Psoas muscle (tissue), 8 donors: ENCODE measurements at places on chromosomes 2 and 18. TPM values are rescaled to one million over a fixed set of nuclear protein-coding genes. Genes with fewer than 3 reads are reported as not detected.

GRCh38 chr2:106530866-106531265 is 43.7 kb downstream of the CD8B2 start:
- no peak for DNase-seq

GRCh38 chr2:128901572-128902391 is 583.1 kb upstream of the HS6ST1 start:
- no peak for DNase-seq

The ZSWIM2 gene
- total RNA-seq = not detected

- no peak for DNase-seq
Observed at GRCh38 chr18:76142611-76143010, 352.4 kb downstream of the ZNF516 start.

- no peak for DNase-seq
Observed at GRCh38 chr2:132521341-132521740, 104.7 kb downstream of the GPR39 start.

The DNER gene
- 0.87 TPM for total RNA-seq

- DNase-seq = no peak
Observed at GRCh38 chr18:9765501-9765900, 57.4 kb downstream of the RAB31 start.

- no peak for DNase-seq
Observed at GRCh38 chr2:8329660-8330622, 351.9 kb upstream of the ID2 start.

DNA sequence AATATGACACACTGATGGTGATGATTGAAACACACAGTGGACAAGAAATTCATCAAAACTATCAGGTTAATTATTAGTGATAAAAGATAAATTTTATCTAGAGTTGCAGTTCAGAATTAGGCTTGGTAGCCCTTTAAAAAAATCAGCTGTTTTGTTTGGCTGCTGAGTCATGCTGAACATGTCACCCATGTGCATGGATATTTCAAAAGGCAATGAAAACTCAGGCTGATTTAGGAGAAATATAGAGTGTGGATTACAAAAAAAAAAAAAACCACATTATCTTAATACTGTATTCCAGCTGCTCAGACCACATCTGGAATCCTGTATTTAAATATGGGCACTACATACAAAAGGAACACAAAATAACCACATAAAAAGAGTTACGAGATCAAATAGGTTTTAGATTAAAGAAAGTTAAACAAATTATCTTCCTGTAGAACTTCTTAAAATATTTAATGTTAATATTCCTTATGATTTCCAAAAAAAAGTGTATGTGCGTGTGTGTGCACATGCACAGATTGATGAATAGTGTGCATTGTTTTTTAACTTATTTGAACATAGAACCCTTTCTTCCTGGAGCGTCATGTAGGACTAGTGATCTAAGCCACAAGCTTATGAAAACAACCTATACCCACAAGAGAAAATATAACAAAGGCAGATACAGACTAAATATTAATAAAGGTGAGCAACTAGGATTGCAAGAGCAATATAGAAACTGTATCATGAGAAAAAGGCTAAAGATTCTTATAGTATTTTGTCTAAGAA is 186.2 kb downstream of the STK39 start:
- DNase-seq = no peak

- DNase-seq = no peak
Observed at GRCh38 chr2:175414191-175414881, 232.8 kb upstream of the ATP5MC3 start.

DNA sequence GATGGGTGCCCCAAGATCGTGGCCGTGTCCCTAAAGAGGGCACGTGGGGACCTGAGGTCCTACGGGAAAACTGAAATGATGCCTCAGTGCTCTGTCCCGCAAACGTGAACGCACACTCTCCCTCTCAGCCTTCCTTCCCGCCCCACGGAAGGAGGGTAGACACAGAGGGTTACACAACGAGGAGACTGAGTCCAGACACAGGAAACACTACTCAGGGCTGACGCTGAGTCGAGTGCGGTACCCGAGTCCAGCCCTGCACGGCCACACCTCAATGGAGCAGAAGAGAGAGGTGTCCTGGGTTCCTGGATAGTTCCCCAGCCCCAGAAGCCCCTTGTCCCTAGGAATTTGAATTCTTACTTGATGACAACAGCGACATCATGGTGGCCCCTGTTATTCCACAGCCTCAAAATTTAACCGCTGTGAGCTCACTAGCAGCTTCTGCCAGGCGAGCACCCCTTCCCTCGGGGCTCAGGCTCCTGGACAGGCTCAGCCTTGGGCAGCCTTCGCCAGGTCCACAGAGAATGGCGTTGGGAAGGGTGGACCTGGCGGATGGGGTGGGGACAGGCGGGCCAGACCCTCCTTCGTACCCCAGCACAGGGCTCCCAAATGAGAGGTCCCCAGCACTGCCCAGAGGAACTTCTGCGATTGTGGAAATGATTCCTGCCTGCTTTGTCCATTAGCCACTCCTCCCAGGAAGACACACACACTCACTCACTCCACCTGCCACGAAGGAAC is 980 bp upstream of the RNPEPL1 start:
- DNase-seq = peak; percentile 53

DNA sequence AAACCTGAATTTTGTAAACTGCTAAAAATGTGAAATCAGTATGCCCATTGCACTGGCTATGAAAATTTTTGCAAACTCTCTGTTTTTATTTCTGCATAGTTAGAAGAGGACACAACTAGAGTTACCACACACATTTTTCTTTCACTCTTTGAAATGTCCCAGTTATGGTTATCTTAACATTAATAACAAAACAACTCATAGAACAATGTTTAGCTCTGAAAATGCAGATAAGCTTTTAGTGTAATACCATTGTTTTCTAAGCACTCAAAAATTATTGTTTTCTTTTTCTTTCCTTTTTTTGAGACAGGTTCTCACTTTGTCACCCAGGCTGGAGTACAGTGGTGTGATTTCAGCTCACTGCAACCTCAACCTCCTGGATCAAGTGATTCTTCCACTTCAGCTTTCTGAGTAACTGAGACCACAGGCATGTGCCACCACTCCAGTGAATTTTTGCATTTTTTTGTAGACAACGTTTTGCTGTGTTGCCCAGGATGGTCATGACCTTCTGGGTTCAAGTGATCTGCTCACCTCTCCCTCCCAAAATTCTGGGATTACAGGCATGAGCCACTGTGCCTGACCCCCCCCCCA is 1204.5 kb upstream of the ZEB2 start:
- no peak for DNase-seq

DNA sequence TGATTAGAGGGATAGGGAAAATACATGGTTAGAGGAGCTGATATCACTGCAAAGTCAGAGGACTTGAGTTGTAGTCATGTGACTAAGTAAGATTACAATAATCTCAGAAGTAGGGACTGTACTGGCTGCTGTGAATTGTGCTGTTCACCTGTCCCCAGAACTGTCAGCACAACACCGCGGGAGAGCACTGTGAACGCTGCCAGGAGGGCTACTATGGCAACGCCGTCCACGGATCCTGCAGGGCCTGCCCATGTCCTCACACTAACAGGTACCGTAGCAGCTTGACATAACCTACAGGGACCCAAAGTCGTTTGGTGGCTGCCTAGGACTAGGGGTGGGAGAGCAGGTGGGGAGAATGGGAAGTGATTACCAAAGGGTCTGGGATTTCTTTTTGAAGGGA is 132.8 kb upstream of the TTC39C start:
- no peak for DNase-seq

- DNase-seq = no peak
Observed at GRCh38 chr2:236764716-236765115, 195.1 kb downstream of the ACKR3 start.

The SERPINB3 gene
- not detected for total RNA-seq

- no peak for DNase-seq
Observed at GRCh38 chr2:37500031-37500430, 155.6 kb downstream of the QPCT start.

DNA sequence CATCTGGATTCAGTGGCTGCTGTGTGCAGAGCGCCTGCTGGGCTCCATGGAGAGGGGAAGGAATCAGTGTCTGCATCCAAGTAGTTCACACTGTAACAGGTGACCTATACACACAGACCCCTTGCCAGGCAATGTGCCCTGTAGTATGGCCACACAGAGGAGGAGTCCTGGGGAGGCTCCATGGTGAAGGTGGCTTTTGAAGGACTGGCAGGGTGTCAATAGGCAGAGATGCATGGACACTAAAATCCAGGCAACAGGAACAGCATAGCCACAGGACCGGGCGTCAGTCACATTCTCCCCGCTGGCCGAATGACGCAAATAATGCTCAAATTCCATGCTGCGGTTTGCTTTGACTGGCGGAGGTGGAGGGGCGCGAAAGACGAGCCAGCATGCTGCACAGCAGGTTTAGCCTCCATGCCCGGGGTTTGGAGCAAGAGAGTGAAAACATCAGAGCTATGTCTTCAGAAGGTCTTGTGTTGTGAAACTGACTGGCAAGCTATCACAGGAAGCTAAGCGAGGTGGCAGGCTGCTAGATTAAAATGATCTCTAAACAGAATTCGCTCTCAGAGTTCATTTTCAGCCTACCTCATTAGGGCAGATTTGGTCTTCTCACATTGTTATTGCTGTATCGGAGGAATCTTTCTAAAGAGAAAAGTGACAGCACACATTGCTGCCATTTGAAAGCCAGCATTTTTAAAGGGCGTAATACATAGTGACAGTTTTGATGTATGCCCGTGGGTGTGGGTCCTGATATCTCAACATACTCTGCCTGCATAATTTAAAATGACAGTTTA is 1.2 kb upstream of the CHMP1B start:
- DNase-seq = peak; percentile 89

DNA sequence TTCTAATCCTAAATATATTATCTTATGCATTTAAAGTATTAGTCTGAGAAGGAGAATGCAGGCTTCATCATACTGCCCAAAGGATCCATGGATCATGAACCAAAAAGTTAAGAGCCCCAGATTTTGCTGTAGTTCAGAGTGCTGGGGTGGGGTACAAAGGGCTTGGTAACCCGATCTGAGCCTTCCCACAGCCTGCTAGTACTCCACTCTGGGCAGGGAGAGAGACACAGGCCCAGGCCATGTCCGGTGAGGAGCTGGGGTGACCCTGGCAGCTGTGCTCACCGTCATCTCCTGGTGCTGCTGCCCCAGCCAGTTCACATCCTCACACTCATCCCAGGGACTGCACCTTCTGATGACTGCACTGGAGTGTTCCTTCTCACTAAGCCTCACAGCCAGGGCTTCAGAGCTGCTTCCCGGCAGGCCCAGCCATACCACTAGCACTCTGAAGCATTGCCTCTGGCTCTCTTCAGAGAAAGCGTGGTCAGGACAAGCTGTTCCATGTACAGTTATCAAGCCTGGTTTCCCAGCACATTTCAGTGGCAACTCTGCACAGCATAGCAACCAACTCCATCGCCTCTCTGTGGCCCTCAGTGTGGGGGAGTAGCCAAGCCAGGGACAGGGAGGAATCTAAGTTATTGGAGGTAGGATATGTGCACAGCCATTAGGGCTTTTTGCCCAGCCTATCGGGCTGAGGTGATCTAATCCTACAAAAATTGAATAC is 189.0 kb upstream of the CTAGE1 start:
- DNase-seq = no peak

DNA sequence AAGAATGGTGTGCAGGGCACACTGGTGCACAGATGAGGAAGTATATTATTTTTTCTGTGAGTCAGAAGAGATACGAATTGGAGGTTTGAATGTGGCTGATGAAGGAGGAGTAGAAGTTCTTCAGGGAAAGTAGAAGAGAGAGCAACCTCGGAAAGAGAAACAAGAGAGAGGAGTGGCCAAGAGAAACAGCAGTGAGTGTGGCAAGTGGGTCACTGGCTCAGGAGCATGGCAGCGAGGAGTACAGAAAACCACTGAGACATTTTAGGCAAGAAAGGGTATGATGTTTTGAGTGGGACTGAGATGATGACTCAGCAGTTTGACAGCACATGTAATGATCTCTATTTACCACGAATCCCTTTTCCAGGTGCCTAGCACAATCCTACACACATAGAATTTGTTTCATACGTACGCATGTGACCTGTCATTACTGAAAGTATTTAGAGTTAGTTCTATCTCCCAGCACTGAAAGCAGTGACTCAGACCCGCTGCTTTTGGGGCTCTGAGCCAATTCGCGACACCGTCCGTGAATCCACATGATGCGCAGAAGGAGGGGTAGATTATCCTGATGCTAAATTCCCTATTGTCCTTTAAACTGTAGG is 915.4 kb downstream of the DCDC2C start:
- DNase-seq = no peak

GRCh38 chr18:36567800-36568199 is 261.0 kb downstream of the TPGS2 start:
- no peak for DNase-seq

DNA sequence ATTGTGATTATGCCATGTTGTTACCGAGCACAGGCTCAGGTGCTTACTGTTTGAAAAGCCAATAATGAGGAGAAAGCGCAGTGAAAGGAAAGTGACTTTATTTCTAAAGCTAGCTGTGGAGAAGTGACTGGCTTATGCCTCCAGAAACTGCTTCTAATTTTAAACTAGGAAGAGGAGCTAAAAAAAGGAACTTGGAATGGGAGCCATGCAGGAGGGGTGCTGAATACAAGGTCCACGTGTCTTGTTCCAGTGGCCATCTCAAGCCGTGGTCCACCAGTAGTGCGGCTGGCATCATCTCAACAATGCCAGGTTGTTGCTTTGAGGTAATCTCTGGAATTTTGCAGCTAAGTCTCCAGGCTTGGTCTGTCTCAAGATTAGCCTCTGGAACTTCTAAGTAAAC is 282.0 kb downstream of the THSD7B start:
- no peak for DNase-seq

The LRRC30 gene
- 11.2 TPM for total RNA-seq

- no peak for DNase-seq
Observed at GRCh38 chr2:168340931-168341330, 93.5 kb upstream of the STK39 start.

DNA sequence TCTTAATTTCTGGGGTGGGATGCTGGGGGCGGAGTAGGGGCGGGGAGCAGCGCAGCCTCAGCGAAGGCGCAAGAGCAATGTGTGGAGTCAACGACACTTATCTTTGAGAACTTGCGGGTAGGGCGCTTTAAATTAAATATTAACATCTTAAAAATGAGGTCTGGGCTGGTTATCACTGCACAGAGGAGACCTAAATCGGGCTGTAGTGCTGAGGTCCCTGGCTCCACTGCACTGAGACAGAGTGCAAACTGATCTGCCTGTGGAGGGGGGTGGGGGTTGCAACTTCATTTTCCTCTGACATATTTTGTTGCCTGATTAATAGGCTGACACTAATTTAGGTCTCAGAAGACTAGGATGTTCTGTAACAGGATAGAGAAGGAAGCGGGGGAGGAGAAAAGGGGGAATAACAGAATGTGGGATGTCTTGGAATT is 253.0 kb upstream of the FANCL start:
- no peak for DNase-seq

The CNNM3 gene
- 12.6 TPM for total RNA-seq

The PLEKHM3 gene
- total RNA-seq = 5.7 TPM

DNA sequence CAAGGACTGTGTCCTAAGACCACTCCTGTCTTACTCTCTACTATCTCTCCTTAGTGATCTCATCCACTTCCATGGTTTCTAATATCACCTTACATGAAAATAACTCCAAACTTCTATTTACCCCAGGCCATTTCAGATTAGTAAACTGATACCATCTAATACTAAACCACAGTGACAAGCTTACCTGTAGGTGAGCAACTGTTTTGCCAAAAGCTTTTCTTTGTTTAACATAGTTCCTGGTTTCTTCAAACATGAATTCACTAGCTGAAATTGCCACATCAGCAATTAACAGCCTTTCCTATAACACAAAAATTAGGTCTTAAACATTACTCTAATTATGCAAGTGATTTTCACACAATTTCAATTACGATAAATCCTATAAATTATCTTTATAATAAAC is 22.1 kb downstream of the ACADL start:
- no peak for DNase-seq

The HOXD11 gene
- not detected for total RNA-seq
